Type B pancreatic cell (in vitro differentiated cells): ENCODE measurements at places on chromosomes 2 and 18. TPM values are rescaled to one million over a fixed set of nuclear protein-coding genes. Genes with fewer than 3 reads are reported as not detected.

GRCh38 chr2:181466661-181467576 is 9.7 kb downstream of the ITGA4 start:
- peaks cover 19% of the 10 kb centered on the region for H3K27me3 ChIP-seq
- DNase-seq = no peak
- H3K4me1 ChIP-seq = no peaks in the 10 kb centered on the region
- no peaks in the 10 kb centered on the region for H3K36me3 ChIP-seq
- no peak overlapping the region for H3K27ac ChIP-seq
- H3K4me3 ChIP-seq = no peak overlapping the region

The GULP1 gene
- total RNA-seq = 26.3 and 49.0 TPM in 2 replicates

- H3K27me3 ChIP-seq = peaks cover 4% of the 10 kb centered on the region
- no peaks in the 10 kb centered on the region for H3K36me3 ChIP-seq
- DNase-seq = no peak
- H3K27ac ChIP-seq = no peak overlapping the region
These were observed 302.1 kb downstream of the HRH4 start for GRCh38 chr18:24762511-24762910.

The CCDC141 gene
- total RNA-seq = 4.0 and 4.4 TPM in 2 replicates

The GALR1 gene
- 0.07 and 0.14 TPM in 2 replicates for total RNA-seq

GRCh38 chr2:226647621-226648518 is 151.8 kb downstream of the IRS1 start:
- peaks cover 5% of the 10 kb centered on the region for H3K36me3 ChIP-seq
- DNase-seq = no peak
- H3K27ac ChIP-seq = no peak overlapping the region

The ZNF385B gene
- 1.1 and 1.9 TPM in 2 replicates for total RNA-seq
